Esophagus (tissue), 2 donors: ENCODE measurements at places on chromosomes 4 and X. TPM values are rescaled to one million over a fixed set of nuclear protein-coding genes. Genes with fewer than 3 reads are reported as not detected.

The CLDN22 gene
- polyA plus RNA-seq = 0.08 TPM

The ATRX gene
- polyA plus RNA-seq = 12.3 TPM

The NLGN3 gene
- polyA plus RNA-seq = 0.22 TPM

The TXK gene
- polyA plus RNA-seq = 0.61 TPM

The HERC5 gene
- 0.92 TPM for polyA plus RNA-seq

The PDS5A gene
- polyA plus RNA-seq = 16.8 TPM
